ENCODE measurements at places on chromosomes 3 and 15.
A peak's percentile ranks its signal among the peaks of the same experiment; 100 is the strongest.

- DNase-seq, result no peak
Measured at GRCh38 chr3:126524429-126524988, 554 bp downstream of the CHST13 start.

DNA sequence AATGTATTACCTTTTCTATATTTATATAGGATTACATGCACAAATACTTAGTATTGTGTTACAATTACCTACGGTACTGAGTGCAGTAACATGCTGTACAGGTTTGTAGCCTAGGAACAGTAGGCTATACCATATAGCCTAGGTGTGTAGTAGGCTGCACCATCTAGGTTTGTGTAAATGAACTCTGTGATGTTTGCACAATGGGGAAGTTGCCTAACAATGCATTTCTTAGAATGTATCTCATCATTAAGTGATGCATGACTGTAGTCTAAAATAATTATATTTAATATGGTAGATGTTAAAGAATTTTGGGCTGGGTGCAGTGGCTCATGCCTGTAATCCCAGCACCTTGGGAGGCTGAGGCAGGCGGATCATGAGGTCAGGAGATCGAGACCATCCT, 281.0 kb downstream of the KLF13 start:
- DNase-seq, result no peak

GRCh38 chr3:128573160-128573559, 77.5 kb downstream of the RPN1 start:
- DNase-seq, result no peak

DNA sequence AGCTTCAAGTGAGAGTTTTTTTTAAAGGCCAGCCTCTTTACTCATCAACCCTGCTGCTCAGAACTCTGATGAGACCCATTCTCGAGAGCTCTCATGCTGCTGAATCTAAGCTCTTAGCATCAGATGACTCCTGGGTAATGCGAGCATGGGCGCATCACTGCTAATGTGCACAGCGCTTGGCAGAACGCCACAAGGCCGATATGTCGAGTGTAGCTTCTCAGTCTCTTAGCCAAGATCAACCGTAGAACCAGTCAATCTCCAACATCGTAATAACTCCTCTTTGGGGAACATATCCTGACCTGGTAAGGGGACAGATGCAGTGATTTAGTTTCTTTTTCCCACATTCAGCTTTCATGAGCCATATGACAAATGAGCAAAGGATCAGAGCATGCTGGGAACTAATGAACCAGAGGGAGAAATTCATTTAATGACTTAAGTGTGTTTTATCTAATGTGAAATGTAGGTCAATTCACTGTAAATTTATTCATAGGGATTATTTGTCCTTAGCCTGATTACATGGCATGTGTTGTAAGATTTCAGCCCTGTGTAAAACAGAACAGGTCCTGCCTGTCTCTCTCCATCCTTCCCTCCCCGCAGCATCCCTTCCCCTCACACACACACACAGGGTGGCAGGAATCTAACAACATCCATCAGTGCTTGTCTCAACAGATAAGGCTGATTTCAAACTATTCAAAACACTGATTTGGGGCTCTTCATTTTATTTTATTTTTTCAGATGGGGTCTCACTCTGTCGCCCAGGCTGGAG, 195.4 kb upstream of the C2CD4B start:
- no peak for DNase-seq

DNA sequence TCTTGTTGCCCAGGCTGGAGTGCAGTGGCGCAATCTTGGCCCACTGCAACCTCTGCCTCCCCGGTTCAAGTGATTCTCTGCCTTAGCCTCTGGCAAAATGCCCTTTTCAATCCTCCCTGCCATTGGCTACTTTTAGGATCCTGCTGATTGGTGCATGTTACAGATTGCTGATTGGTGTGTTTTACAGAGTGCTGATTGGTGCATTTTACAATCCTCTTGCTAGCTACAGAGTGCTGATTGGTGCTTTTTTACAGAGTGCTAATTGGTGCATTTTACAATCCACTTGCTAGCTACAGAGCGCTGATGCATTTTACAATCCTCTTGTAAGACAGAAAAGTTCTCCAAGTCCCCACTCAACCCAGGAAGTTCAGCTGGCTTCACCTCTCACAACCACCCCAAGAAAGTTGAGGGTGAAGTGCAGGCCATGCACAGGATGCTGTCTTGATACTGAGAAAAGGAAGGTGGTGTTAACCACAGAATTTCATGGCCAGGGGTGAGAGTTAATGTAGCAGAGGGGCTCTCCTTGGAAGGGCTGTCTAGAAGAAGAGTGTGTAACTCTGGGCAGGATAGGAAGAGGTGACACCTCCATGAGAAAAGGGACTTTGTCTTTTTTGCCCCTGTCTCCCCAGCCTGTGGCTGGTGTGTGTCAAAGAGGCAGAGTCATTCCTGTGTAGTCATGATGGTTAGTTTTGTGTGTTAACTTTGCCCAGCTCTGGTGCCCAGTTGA, 145.9 kb downstream of the APBA2 start:
- no peak for DNase-seq

- no peak for DNase-seq
Measured at GRCh38 chr3:178203165-178203564, 333.1 kb upstream of the KCNMB2 start.

DNA sequence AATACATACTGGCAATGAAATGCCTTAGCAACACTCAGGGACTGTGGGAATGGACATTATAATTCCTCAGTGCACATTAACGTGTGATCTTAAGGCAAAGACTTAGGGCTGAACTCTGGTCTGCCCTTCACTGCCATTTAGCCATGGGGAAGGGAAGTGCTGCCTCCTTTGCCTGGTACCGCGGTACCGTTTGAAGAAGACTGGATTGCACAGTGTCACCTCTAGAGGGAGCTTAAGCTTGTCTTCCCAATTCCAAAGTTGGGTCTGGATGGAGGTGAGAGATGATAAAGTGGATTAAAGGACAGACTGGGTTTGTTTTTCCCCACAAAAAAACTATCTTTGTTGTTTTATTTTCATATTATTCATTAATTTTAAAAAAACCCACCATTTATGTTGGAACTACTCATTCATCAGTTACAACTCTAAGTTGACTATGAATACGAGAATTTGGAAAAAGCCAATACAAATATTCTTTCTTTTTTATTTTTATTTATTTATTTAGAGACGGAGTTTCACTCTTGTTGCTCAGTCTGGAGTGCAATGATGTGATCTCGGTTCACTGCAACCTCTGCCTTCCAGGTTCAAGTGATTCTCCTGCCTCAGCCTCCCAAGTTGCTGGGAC, 60.0 kb upstream of the SYN2 start:
- DNase-seq, result peak; percentile 27

GRCh38 chr3:188152660-188153436, 1.1 kb upstream of the LPP start:
- DNase-seq, result peak; percentile 59

DNA sequence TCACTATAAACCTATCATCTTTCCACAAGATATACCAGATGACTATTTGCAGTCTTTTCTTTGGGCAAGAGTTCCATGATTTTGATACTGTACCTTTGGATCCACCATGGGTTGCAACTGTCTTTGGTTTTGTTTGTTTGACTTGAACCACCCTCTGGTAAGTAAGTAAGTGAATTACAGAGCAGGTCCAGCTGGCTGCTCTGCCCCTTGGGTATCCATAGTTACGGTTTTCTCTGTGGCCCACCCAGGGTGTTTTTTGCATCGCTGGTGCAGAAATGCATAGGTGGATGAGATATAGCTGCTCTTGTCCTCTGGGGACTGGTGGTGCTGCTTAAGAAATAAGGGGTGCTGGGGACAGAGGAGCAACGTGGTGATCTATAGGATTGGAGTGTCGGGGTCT, 33.8 kb downstream of the CHDH start:
- no peak for DNase-seq

DNA sequence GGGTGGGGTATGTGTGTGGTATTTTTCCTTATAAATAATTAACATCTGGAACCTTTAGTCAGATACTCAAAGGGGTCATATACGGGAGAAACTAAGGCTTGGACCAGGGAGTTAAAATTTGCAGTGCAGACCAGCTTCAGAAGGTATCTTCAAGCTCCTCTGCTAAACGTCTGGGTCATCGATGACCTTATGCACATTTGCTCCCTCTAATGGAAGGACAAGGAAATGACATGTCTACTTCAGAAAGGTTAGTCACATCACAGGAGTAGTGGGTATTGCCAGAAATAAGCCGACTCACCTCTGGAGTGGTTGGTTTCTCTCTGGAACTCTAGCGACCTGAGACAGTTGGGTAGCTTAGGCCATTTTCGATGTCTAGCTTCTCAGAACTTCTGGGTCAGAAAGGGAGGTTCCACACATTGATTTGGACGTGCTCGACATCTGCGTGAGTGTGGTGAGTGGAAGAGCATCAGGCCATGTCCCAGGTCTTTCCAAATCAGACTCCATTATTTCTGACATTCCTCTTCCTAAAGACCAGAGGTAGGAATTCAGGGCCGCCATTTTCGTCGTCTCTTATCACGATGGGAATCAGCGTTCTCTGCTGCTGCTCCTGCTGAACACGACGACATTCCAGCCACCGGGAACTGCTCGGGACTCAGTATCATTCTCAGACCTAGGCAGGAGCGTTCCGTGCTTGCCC, 31.8 kb upstream of the RASA2 start:
- DNase-seq, result peak; percentile 74

DNA sequence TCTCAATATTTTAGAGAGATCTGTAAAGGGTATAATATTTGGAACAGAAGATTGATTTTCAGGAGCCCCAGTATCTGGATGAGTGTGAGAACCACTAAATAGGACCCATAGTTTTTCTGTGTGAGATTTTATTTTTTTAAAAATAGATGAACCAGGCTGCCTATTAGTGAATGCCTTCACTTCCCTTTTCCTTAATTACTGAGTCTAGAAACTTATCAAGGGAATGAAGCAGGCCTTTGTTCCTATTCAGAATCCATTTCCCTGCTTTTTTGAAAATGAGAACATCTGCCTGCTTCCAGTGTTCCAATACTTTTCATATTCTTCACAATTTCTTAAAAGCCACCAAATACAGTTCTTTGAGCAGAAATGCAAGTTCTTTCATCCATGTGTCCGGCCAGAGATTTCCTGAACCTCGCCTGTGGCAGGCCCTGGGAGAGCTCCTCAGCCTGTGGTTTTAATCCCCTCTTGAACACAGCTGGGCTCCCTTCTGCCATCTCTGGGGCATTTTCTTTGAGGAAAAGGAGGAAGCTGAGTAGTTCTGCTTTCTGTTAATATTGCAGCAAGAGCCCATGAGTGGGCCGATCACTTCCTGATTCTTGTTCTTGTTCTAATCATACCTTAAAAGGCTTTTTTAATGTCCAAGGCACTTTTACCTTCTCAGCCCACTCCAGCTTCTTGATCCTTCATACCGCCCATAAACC, 4.7 kb downstream of the EHD4 start:
- DNase-seq, result no peak

DNA sequence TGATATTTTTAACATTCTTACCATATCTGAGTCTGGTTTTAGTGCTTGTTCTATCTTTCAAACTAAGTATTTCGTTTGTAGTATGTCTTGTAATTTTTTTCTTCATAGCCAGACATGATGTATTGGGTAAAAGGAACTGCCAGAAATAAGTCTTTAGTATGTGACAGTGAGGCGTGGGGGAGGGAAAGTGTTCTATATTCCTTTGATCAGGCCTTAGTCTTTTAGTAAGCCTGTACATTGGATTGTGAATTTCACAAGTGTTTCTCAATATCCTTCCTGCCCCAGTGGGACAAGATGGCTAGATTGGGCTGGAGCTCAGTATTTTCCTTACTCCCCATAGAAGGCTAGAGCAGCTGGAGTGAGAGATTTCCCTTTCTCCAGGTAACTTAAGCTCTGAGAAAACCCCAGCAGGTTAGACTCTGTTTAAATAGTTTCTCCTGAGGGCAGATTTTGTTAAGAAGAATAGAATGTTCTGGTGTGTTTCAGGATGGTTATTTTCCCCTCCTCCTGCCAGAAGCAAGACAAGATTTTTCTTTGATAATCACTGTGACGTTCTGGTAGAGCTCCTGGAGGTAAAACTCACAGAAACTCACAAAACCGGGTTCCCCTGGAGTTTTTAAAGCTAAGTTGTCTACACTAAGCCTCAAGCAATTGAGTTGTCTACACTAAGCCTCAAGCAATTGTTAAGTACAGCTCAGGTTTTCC, 140.7 kb upstream of the ARPP21 start:
- no peak for DNase-seq

- DNase-seq, result no peak
Measured at GRCh38 chr3:144424606-144425005, 453.0 kb downstream of the DIPK2A start.

DNA sequence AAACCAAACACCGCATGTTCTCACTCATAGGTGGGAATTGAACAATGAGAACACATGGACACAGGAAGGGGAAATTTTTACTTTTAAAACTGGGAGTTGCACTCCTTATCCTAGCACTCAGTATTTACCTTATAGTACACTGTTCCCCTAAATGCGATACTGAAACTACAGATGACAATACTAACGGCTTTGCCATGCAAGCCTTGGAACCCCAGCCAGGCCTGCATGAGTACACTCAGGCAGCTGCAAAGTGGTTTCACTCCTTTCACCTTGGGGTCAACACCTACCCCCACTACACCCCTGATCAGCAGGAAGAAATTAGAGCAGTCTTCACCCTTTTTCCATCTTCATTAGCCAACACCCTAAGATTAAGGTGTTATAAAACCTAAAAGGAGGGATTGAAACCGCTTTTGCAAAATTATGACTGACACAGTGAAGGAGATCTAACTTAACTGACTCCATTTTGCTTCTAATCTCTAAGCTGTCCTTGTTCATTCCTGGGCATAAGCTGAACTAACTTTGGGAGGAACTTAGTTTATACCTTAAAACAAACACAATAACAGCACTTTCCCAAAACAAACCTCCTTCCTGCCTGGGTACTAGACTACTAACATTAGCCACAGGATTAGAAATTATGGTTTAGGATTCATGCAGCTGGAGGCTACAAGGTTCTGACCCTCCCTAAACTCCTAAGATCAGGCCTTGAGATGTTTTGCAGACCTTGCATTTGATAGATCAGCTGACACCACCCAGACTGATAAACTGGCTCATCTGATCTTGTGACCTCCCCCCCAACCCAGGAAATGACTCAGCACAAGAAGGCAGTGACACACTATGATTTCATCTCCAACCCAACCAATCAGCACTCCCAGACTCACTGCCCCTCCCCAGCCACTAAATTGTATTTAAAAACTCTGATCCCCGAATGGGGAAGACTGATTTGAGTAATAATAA, 452.1 kb upstream of the PPP2R3A start:
- DNase-seq, result no peak
